H1 (cell line): ENCODE measurements at places on chromosomes 16 and 17. TPM values are rescaled to one million over a fixed set of nuclear protein-coding genes. Genes with fewer than 3 reads are reported as not detected.

Gene AANAT
- polyA plus RNA-seq, result 0.53 and 1.1 TPM in 2 replicates

DNA sequence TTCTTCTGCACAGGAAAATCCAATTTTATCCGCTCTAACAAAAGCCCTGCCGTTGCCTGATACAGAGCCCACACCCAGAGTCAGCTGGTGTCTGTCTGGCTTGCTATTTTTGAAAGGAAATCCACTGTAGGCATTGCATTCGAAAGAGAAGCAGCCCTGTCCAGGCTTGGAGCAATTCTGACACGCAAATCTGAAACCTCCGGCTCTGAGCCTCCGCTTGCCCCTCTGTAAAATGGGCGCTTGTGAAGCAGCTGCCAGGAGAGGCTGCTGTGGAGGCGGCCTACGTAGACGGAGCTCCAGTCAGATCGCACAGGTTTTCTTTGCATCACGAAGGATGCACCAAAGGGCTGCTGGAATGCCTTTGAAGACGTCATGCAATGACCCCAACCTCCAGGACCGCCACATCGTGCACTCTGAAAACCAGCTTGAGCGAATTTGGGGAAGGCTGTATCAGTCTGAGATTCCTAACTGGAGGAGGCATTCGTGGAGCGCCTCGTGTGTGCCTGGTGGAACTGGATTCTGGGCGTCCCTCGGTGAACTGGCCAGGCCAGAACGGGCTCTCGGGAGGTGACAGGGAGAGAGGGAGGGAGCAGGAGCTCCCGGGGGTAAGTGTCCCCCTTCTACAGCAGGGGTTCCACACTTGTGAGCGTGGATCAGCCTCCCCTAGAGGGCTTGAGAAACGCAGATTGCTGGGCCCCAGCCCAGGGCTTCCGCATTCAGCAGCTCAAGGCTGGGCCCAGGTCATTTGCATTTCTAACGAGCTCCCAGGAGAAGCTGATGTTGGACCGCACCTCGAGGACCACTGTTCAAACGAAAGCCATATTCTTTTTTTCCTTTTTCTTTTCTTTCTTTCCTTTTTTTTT lies 215.5 kb downstream of the MRTFB start:
- no peak overlapping the region for H3K27ac ChIP-seq
- peak overlapping the region; percentile 92 for H3K4me3 ChIP-seq
- peaks cover 14% of the 10 kb centered on the region for H3K4me1 ChIP-seq
- H3K36me3 ChIP-seq, result no peaks in the 10 kb centered on the region
- DNase-seq, result no peak
- no peaks in the 10 kb centered on the region for H3K27me3 ChIP-seq

GRCh38 chr16:3471518-3472176 lies 23.6 kb downstream of the C16orf90 start:
- DNase-seq, result no peak
- H3K36me3 ChIP-seq, result no peaks in the 10 kb centered on the region
- no peaks in the 10 kb centered on the region for H3K27me3 ChIP-seq
- H3K4me3 ChIP-seq, result no peak overlapping the region
- no peaks in the 10 kb centered on the region for H3K4me1 ChIP-seq

DNA sequence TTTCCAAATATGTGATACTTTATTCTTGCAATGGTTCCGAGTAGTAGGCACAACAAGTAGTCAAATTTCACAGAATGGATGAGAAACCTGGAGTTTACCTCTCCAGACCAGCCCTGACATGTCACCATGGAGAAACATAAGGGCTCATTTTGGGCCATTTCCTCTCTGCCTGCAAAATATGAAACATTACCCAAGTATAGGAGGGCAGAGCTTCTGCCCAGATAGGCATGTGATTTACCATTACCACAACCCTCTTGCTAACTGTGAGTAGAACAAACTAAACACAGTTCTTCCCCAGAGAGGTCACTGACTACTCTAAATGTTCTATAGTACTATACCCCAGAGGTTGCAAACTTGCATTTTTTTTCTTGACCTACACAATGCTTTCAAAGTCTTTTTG lies 15.7 kb upstream of the KPNB1 start:
- H3K36me3 ChIP-seq, result no peaks in the 10 kb centered on the region
- H3K27me3 ChIP-seq, result no peaks in the 10 kb centered on the region
- no peak overlapping the region for H3K4me3 ChIP-seq
- no peak overlapping the region for H3K27ac ChIP-seq
- H3K4me1 ChIP-seq, result no peaks in the 10 kb centered on the region

- peak overlapping the region; percentile 90 for H3K4me3 ChIP-seq
- peaks cover 5% of the 10 kb centered on the region for H3K36me3 ChIP-seq
- no peak for DNase-seq
These were observed 593 bp downstream of the CDIPT start for GRCh38 chr16:29862383-29862883.

DNA sequence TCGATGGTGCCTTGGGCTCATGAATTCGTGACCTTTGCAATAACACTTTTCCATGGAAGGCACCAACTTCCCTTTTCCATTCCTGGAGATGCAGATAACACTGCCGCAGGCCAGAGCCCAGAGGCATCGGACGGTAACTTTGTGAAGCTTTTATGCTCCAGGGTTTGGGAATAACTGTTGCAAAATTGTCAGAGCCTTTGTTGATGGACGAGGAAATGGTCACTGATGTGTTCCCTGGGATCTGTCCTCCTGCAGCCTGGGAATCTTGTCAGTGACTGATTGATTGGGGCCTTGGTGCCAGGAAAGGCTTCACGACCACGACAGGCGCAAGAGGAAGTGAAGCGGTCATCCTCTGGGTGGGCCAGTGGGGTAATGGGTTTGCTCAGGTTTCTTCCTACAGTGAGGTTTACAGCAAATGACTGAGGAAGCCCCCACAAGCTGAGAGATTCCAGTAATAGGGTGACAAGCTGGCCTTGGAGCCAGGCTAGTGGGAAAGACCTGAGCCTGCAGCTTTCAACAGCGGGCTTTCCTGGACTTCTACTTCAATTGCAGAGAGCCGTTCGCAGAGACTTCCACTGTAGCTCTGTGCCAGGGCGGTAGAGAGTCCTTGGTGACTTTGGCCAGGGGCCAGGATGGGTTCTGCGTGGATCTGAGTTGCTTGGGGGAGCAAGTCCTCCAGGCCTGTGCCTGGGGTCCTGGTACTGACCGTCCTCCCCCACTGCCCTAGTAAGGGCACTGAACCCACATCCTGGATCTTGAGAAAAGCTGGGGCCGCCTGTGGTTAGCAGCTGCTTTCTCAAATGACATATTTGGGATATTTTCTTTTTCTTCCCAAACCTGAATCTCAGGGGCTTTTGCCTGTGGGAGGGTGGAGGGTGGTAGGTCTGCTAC lies 37.6 kb downstream of the PGS1 start:
- H3K27ac ChIP-seq, result no peak overlapping the region
- H3K4me1 ChIP-seq, result peaks cover 2% of the 10 kb centered on the region; the same call in 1 of the 2 replicates
- DNase-seq, result no peak

- H3K4me1 ChIP-seq, result no peaks in the 10 kb centered on the region
- H3K27me3 ChIP-seq, result no peaks in the 10 kb centered on the region
- H3K27ac ChIP-seq, result no peak overlapping the region
- no peak for DNase-seq
- H3K4me3 ChIP-seq, result no peak overlapping the region
These were observed 4.9 kb upstream of the TMEM11 start for GRCh38 chr17:21218831-21219380.

- DNase-seq, result no peak
- H3K27me3 ChIP-seq, result no peaks in the 10 kb centered on the region
- H3K27ac ChIP-seq, result no peak overlapping the region
These were observed 125.5 kb upstream of the HSBP1 start for GRCh38 chr16:83682116-83682867.

GRCh38 chr16:69542974-69543373 lies 22.8 kb upstream of the NFAT5 start:
- no peaks in the 10 kb centered on the region for H3K36me3 ChIP-seq
- H3K4me3 ChIP-seq, result no peak overlapping the region
- H3K27me3 ChIP-seq, result no peaks in the 10 kb centered on the region
- H3K27ac ChIP-seq, result no peak overlapping the region
- no peaks in the 10 kb centered on the region for H3K4me1 ChIP-seq

Gene HOXB7
- polyA plus RNA-seq, result not detected in 2 replicates

Gene C17orf78
- not detected in 2 replicates for polyA plus RNA-seq

Gene AOC3
- 2.5 and 4.1 TPM in 2 replicates for polyA plus RNA-seq

GRCh38 chr17:61875285-61875684 lies 12.0 kb upstream of the BRIP1 start:
- H3K4me3 ChIP-seq, result no peak overlapping the region
- no peaks in the 10 kb centered on the region for H3K4me1 ChIP-seq
- H3K27ac ChIP-seq, result no peak overlapping the region

GRCh38 chr16:17440131-17440530 lies 30.6 kb downstream of the XYLT1 start:
- no peaks in the 10 kb centered on the region for H3K36me3 ChIP-seq
- H3K4me1 ChIP-seq, result no peaks in the 10 kb centered on the region
- no peak for DNase-seq
- no peaks in the 10 kb centered on the region for H3K27me3 ChIP-seq
- H3K4me3 ChIP-seq, result no peak overlapping the region

DNA sequence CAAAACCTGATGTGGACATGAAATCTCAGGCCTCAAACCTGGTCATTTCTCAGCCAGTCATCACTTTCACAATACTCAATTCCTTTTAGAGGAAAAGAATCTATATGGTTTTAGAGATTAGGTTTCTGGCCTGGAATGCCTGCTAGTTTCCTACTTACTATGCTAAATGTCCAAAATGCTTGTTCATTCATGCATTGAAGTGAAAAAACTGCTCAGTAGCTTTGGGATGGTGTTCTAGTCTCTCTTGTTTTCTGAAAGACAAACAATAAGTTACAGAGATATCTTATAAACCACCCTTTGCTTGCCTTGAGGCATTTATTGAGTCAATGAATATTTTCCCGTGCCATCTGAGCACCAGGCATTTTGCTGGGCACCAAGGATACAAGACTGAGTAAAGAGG lies 1146.5 kb upstream of the GOT2 start:
- no peaks in the 10 kb centered on the region for H3K4me1 ChIP-seq
- no peaks in the 10 kb centered on the region for H3K27me3 ChIP-seq
- no peak overlapping the region for H3K4me3 ChIP-seq
- H3K36me3 ChIP-seq, result no peaks in the 10 kb centered on the region
- no peak for DNase-seq
- H3K27ac ChIP-seq, result no peak overlapping the region

DNA sequence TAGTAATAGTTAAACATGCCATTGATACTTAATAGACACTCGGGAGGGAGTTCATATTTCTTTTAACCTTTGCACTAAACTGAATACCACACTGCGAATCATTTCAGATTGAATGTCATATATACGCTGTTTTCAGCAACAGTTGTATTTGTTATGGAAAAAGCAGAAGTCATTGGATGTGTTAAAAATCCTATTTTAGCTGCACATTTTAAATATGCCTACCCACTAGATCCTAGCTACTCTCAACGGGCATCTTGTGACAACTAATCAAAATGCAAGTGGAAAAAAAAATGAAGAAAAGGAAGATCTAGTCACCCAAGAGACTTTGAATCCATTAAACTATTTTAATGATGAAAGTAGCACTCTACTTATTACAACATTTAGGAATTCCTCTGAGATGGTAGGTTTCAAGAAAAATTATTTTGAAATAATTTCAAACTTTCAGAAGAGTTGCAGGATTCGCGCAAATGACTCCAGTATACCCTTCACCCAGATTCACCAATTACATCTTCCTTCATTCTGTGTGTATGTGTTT lies 51.4 kb upstream of the MNT start:
- no peak for DNase-seq
- H3K4me3 ChIP-seq, result no peak overlapping the region
- H3K4me1 ChIP-seq, result no peaks in the 10 kb centered on the region
- H3K27me3 ChIP-seq, result no peaks in the 10 kb centered on the region

Gene APOBR
- polyA plus RNA-seq, result not detected in 2 replicates

DNA sequence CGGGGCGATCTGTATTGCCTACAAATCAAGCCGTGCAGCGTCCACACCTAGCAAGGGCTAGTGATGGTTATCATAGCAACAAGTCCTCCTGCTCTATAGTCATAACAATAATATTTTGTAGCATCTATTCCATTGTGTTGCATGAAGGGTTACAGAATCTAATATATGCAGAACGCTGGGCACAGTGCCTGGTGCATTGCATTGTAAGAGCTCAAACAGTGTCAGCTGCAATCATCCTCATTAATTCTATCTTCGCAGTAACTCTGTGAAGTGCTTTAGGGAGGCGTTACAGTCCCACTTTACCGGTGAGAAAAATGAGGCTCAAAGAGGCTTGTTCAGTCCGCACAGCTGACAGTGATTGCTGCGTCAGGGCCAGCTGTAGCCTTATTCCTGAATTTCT lies 149.4 kb downstream of the RBFOX1 start:
- H3K27me3 ChIP-seq, result no peaks in the 10 kb centered on the region
- no peaks in the 10 kb centered on the region for H3K36me3 ChIP-seq
- DNase-seq, result no peak

DNA sequence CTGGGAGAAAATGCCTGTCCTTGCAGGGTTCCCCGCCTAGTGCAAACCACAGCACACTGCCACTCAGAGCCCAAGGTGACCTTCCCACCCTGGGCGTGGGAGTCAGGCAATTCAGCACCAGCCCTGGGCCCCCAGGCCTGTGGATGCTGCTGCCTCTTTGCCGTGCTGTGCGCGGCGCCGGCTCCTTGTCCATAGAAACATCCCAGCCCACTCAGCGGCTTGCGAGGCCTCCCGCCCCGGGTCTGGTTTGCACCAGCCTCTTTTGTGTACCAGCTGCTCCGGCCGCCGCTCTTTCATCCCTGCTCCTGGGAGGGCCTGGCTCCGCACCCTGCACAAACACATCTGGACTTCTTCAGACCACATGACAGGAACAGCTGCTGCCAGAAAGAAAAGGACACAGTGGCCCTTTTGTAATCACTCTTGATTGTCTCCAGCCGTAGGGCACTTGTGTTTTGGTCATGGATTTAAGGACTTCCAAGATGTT lies 75.4 kb upstream of the SDK2 start:
- no peak for DNase-seq
- H3K27me3 ChIP-seq, result no peaks in the 10 kb centered on the region
- H3K27ac ChIP-seq, result no peak overlapping the region
- H3K4me1 ChIP-seq, result no peaks in the 10 kb centered on the region; the same call in none of the 2 replicates
- no peak overlapping the region for H3K4me3 ChIP-seq
- H3K36me3 ChIP-seq, result no peaks in the 10 kb centered on the region

- H3K4me3 ChIP-seq, result no peak overlapping the region
- 0 out of 2 replicates have a peak, but pooled peaks cover 4% of the 10 kb centered on the region for H3K4me1 ChIP-seq
- no peak overlapping the region for H3K27ac ChIP-seq
- no peaks in the 10 kb centered on the region for H3K27me3 ChIP-seq
These were observed 107.1 kb downstream of the ADAMTS18 start for GRCh38 chr16:77327717-77328116.

- DNase-seq, result no peak
- peaks cover 15% of the 10 kb centered on the region for H3K4me1 ChIP-seq
- H3K36me3 ChIP-seq, result no peaks in the 10 kb centered on the region
- no peak overlapping the region for H3K27ac ChIP-seq
These were observed 2.2 kb upstream of the TLCD3B start for GRCh38 chr16:30033270-30033669.

Gene RHOT2
- polyA plus RNA-seq, result 194 and 320 TPM in 2 replicates

GRCh38 chr17:47884905-47885730 lies 10.9 kb upstream of the SP2 start:
- H3K4me3 ChIP-seq, result no peak overlapping the region
- no peaks in the 10 kb centered on the region for H3K4me1 ChIP-seq
- no peaks in the 10 kb centered on the region for H3K36me3 ChIP-seq
- no peaks in the 10 kb centered on the region for H3K27me3 ChIP-seq
- DNase-seq, result no peak
